ENCODE measurements at places on chromosomes 7 and 10. TPM values are rescaled to one million over a fixed set of nuclear protein-coding genes. Genes with fewer than 3 reads are reported as not detected.

- no peak for DNase-seq
- no peak overlapping the region for H3K4me3 ChIP-seq
- H3K27ac ChIP-seq = no peak overlapping the region
- no peaks in the 10 kb centered on the region for H3K4me1 ChIP-seq
These were observed 242.6 kb upstream of the FZD8 start for GRCh38 chr10:35884657-35885071.

GRCh38 chr7:127895814-127896280 lies 135.4 kb downstream of the LRRC4 start:
- H3K27ac ChIP-seq = no peak overlapping the region
- DNase-seq = no peak
- peaks cover 30% of the 10 kb centered on the region for H3K36me3 ChIP-seq

GRCh38 chr7:27166531-27167505 lies 1.5 kb upstream of the HOXA9 start:
- no peak overlapping the region for H3K4me3 ChIP-seq
- no peak for DNase-seq
- peaks cover 75% of the 10 kb centered on the region for H3K27me3 ChIP-seq
- peak overlapping the region; percentile 58 for H3K27ac ChIP-seq
- H3K4me1 ChIP-seq = peaks cover 6% of the 10 kb centered on the region
- H3K36me3 ChIP-seq = peaks cover 2% of the 10 kb centered on the region

DNA sequence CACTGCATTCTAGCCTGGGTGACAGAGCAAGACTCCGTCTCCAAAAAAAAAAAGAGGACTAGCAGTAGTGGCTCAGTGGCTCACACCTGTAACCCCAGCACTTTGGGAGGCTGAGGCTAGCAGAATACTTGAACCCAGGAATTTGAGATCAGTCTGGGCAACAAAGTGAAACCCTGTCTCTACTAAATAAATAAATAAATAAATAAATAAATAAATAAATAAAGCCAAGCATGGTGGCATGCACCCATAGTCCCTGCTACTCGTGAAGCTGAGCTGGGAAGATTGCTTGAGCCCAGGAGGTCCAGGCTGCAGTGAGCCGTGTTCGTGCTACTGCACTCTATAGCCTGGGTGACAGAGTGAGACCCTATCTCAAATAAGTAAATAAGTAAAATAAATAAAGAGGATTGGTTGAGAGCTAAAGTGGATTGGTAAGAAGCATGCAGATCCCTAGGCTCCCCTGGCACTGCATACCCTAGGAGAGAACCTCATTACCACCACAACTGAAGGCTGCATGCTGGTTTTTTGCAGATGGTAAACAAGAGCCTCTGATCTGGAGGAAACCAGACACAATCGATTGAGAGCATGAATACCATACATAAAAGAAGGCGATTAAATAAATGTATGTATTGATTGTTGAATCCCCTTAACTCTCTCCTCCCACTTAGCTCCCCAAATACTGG lies 163.2 kb downstream of the REEP3 start:
- no peak overlapping the region for H3K4me3 ChIP-seq
- no peaks in the 10 kb centered on the region for H3K36me3 ChIP-seq
- H3K27me3 ChIP-seq = peaks cover 9% of the 10 kb centered on the region
- H3K4me1 ChIP-seq = no peaks in the 10 kb centered on the region
- no peak for DNase-seq

DNA sequence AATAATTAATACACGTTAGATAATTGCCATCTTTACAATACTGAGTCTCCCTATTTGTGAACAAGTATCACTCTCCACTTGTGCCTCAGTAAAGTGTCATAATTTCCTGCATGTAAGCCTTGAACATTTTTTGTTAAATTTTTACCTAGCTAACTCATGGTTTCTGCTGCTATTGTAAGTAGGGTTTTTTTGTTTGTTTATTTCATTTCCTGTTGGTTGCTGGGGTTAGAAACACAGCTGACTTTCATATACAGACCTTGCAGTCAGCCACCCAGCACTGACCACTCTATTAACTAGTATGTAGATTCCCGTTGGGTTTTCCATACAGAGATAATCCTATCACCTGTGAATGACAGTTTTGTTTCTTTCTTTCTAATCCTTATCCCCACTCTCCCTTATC lies 133.3 kb downstream of the MPP7 start:
- peaks cover 2% of the 10 kb centered on the region for H3K27me3 ChIP-seq
- no peak overlapping the region for H3K4me3 ChIP-seq
- H3K4me1 ChIP-seq = peaks cover 5% of the 10 kb centered on the region
- no peaks in the 10 kb centered on the region for H3K36me3 ChIP-seq

GRCh38 chr7:2081526-2082135 lies 151.1 kb downstream of the MAD1L1 start:
- peaks cover 13% of the 10 kb centered on the region for H3K4me1 ChIP-seq
- no peak overlapping the region for H3K27ac ChIP-seq
- H3K27me3 ChIP-seq = no peaks in the 10 kb centered on the region
- DNase-seq = no peak

- no peaks in the 10 kb centered on the region for H3K36me3 ChIP-seq
- no peaks in the 10 kb centered on the region for H3K4me1 ChIP-seq
- no peak overlapping the region for H3K4me3 ChIP-seq
- H3K27ac ChIP-seq = no peak overlapping the region
- peaks cover 7% of the 10 kb centered on the region for H3K27me3 ChIP-seq
These were observed 120.4 kb upstream of the TARP start for GRCh38 chr7:38393874-38394273.

DNA sequence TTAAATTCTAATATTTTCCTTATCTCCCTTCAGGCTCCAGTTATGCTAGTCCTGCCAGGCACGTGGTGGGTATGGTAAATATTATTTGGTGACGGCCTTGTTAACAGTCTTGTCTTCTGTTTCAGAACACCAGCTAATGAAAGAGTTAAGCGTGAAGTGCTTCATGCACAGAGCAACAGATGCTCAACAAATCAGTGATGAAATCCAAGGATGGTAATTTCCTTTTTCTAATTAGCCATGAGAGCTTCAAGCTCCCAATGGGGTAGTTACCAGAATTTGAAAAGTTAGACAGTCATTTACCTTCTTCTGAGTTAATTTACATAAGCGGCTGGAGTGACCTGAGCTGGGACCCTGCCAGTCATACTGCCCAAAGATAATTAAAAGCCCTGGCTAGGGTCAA lies 1.9 kb upstream of the OTUD1 start:
- peaks cover 5% of the 10 kb centered on the region for H3K27me3 ChIP-seq
- peaks cover 32% of the 10 kb centered on the region for H3K4me1 ChIP-seq
- H3K36me3 ChIP-seq = peaks cover 5% of the 10 kb centered on the region
- no peak overlapping the region for H3K27ac ChIP-seq
- H3K4me3 ChIP-seq = no peak overlapping the region

The SH2B2 gene
- 2.1 TPM for total RNA-seq

The UNCX gene
- not detected for total RNA-seq
